Endodermal cell (in vitro differentiated cells): ENCODE measurements at places on chromosomes 3 and 15. TPM values are rescaled to one million over a fixed set of nuclear protein-coding genes. Genes with fewer than 3 reads are reported as not detected.

DNA sequence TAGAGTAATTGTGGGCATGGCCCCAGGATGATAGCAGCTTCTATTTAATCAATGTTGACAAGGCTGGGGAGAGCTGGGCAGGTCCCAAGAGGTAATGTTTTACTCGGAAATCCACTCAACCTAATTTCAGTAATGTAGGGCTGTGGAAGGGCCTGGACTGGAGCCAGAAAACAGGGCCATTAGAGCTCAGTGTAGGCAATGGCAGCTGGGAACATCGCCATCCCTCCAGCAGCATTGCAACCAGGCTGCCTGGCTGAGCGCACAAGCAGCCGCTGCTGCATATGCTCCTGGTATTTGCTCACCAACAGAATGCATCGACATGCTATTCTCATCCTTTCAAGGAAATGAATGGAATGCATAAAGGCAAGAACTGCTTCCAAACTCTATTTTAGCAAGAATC is 90.0 kb downstream of the GAP43 start:
- H3K4me1 ChIP-seq: no peaks in the 10 kb centered on the region
- DNase-seq: no peak
- H3K4me3 ChIP-seq: no peak overlapping the region
- H3K27ac ChIP-seq: no peak overlapping the region
- H3K27me3 ChIP-seq: no peaks in the 10 kb centered on the region

- H3K27ac ChIP-seq: no peak overlapping the region
- H3K36me3 ChIP-seq: no peaks in the 10 kb centered on the region
- peaks cover 4% of the 10 kb centered on the region for H3K4me1 ChIP-seq
- no peak for DNase-seq
- no peaks in the 10 kb centered on the region for H3K27me3 ChIP-seq
These were observed 1354.7 kb upstream of the EPHA6 start for GRCh38 chr3:95459706-95460105.

Gene HYAL1
- total RNA-seq: 1.2 to 2.1 TPM (median 1.8 TPM) in 3 replicates

- H3K4me3 ChIP-seq: no peak overlapping the region
- no peaks in the 10 kb centered on the region for H3K27me3 ChIP-seq
- no peak overlapping the region for H3K27ac ChIP-seq
- no peaks in the 10 kb centered on the region for H3K36me3 ChIP-seq
- no peak for DNase-seq
- H3K4me1 ChIP-seq: no peaks in the 10 kb centered on the region
These were observed 7.6 kb downstream of the OR5K4 start for GRCh38 chr3:98361289-98361688.

Gene ACOX2
- total RNA-seq: 3.0 to 7.1 TPM (median 6.6 TPM) in 3 replicates

- no peaks in the 10 kb centered on the region for H3K36me3 ChIP-seq
- peak overlapping the region; percentile 19 for H3K27ac ChIP-seq
- no peak for DNase-seq
- no peak overlapping the region for H3K4me3 ChIP-seq
- no peaks in the 10 kb centered on the region for H3K27me3 ChIP-seq
- no peaks in the 10 kb centered on the region for H3K4me1 ChIP-seq
These were observed 23.3 kb upstream of the CHMP2B start for GRCh38 chr3:87203809-87204208.

Gene ANP32A
- 327 and 346 TPM in 2 replicates for total RNA-seq

GRCh38 chr3:179446501-179446900 is 4.8 kb downstream of the GNB4 start:
- H3K36me3 ChIP-seq: no peaks in the 10 kb centered on the region
- no peak overlapping the region for H3K27ac ChIP-seq
- no peaks in the 10 kb centered on the region for H3K4me1 ChIP-seq
- no peak overlapping the region for H3K4me3 ChIP-seq
- peaks cover 12% of the 10 kb centered on the region for H3K27me3 ChIP-seq
- no peak for DNase-seq

Gene THRB
- total RNA-seq: 0.23 to 0.50 TPM (median 0.24 TPM) in 3 replicates

DNA sequence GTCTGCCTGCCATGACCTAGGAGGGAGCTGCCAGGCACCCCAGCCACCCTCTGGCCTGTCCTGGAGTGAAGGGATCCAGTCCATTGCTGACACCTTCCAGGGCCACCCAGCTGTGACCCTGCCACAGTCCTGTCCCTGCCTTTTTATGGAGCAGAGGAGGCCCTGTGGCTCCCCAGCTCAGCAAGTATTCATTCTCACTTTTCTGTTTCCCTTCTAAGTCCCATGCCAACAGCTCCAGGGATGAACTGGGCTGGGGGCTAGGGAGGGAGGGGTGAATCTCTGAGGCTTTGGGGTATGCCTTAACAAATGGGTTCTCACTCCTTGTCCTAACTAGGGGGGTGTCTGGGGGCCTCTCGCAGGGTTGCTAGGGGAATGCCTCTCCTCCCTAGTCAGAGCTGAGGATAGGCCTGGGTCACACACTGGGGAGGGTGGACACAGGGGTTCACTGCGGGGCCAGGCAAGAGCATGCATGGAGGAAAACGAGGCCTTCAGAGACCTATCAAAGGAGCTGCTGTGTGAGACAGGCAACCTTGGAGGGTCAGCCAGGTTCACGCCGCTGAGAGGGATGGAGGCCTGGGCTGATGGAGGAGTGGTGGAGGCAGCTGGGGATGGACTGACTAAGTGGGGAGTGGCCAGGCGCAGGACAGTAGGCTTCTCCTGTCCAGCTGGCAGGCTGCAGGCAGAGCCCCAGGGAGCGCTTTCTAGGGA is 31.8 kb downstream of the EPHB3 start:
- no peaks in the 10 kb centered on the region for H3K27me3 ChIP-seq
- peaks cover 14% of the 10 kb centered on the region for H3K4me1 ChIP-seq
- H3K36me3 ChIP-seq: no peaks in the 10 kb centered on the region
- no peak overlapping the region for H3K4me3 ChIP-seq
- peak overlapping the region; percentile 58 for H3K27ac ChIP-seq

Gene ZNF860
- total RNA-seq: 0.49 to 0.94 TPM (median 0.59 TPM) in 3 replicates

GRCh38 chr15:69731081-69731330 is 278.4 kb downstream of the RPLP1 start:
- H3K27ac ChIP-seq: no peak overlapping the region
- no peak overlapping the region for H3K4me3 ChIP-seq
- no peak for DNase-seq
- H3K4me1 ChIP-seq: no peaks in the 10 kb centered on the region
- H3K27me3 ChIP-seq: no peaks in the 10 kb centered on the region

- H3K27me3 ChIP-seq: no peaks in the 10 kb centered on the region
- H3K4me1 ChIP-seq: no peaks in the 10 kb centered on the region
- H3K36me3 ChIP-seq: no peaks in the 10 kb centered on the region
- peak overlapping the region; percentile 83 for H3K27ac ChIP-seq
- no peak for DNase-seq
These were observed 64.9 kb downstream of the CDIN1 start for GRCh38 chr15:36644191-36644896.

- H3K4me1 ChIP-seq: no peaks in the 10 kb centered on the region
- no peak for DNase-seq
- H3K36me3 ChIP-seq: no peaks in the 10 kb centered on the region
- no peaks in the 10 kb centered on the region for H3K27me3 ChIP-seq
- H3K27ac ChIP-seq: no peak overlapping the region
These were observed 490.7 kb downstream of the GBE1 start for GRCh38 chr3:81270603-81271379.

Gene PRTG
- total RNA-seq: 27.1 and 32.6 TPM in 2 replicates

Gene SCN11A
- total RNA-seq: 0.35 to 0.40 TPM (median 0.36 TPM) in 3 replicates

DNA sequence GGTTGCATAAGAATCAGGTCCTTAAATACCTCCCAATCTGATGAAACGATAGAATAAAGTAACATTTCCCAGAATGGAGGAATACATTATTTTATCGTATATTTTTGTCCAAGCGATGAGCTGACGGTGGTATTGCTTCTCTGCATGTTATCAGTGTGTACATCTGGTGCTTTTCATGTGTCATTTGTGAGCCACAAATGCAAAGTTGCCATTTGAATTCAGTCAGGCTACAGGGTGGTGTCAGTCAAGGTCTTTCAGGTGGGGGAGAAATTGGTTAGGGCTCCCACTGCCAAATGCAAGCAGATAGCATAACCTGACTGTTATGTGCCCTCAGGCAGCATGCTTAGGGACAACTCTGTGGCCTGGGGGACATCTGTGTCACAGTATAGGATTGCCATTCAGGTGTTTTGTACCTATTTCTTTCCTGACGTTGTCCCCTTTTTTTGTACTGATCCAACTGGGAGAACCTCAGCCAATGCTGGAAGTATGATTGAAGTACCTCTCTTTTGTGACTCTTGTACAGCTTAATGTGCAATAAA is 26.5 kb upstream of the TIMP4 start:
- H3K27me3 ChIP-seq: no peaks in the 10 kb centered on the region
- no peaks in the 10 kb centered on the region for H3K36me3 ChIP-seq
- no peak for DNase-seq
- H3K4me1 ChIP-seq: no peaks in the 10 kb centered on the region

DNA sequence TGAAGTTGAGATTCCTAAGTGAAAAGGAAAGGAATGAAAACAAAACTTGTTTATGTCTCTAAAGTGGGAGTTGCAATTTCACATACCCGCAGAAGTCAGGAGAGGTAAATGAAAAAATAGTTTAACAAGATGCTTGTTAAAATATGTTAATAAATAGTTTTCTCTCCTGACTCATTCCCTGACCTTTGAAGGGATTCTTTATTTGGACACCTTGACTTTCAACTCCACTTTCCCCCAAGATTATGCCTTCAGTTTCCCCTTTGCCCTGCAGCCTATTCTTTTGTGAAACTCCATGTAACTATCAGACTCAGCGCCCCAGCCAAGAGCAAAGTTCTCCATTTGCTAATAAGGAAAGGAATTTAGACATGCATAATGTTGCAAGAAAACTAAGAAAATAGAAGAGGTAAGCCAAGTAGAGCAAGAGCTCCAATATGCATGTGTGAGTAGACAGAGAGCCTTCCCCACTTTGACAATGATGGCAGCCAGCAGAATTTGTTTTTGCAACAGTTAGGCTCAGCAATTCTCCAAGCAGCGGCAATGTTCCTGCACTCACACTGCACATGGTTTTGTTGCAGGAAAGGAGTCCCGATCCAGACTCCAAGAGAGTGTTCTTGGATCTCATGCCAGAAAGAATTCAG is 61.2 kb downstream of the CD200 start:
- DNase-seq: no peak
- no peak overlapping the region for H3K4me3 ChIP-seq
- no peaks in the 10 kb centered on the region for H3K36me3 ChIP-seq
- H3K4me1 ChIP-seq: peaks cover 17% of the 10 kb centered on the region

Gene OCA2
- total RNA-seq: 0.27 to 0.63 TPM (median 0.29 TPM) in 3 replicates

DNA sequence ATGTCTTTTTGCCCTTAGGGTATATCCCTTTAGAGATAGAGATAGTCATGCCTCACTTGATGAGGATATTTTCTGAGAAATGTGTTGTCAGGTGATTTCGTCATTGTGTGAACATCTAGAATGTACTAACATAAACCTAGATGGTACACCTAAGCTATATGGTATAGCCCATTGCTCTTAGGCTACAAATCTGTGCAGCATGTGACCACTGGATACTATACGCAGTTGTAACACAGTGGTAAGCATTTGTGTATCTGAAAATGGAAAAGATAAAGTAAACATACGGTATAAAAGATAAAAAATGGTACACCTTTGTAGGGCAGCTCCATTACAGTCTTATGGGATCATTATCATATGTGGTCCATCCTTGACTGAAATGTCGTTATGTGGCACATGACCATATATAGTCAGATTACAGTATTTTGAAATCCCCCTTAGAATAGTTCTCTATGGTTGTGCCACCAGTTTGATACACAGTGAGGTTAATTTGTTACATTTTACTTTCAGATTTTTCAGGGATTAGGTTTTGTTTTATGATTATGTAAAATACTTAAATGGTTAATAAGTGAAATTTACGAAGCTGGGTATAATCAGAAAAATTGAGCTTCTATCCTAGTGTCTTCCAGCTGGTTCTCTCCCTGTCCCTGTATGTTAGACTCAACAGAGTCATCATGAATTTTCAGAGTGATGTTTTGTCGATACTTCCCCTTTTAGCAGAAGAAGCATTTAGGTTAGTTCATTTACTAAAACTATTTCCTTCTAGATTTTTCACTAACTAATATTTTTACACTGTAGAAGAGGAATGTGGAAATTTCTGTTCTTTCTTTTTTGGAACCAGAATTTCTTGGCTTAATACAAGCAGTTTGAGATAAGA is 12.8 kb downstream of the SETD5 start:
- H3K27me3 ChIP-seq: no peaks in the 10 kb centered on the region
- DNase-seq: no peak
- H3K4me1 ChIP-seq: no peaks in the 10 kb centered on the region
- peaks cover 16% of the 10 kb centered on the region for H3K36me3 ChIP-seq
- H3K4me3 ChIP-seq: no peak overlapping the region
- H3K27ac ChIP-seq: no peak overlapping the region

DNA sequence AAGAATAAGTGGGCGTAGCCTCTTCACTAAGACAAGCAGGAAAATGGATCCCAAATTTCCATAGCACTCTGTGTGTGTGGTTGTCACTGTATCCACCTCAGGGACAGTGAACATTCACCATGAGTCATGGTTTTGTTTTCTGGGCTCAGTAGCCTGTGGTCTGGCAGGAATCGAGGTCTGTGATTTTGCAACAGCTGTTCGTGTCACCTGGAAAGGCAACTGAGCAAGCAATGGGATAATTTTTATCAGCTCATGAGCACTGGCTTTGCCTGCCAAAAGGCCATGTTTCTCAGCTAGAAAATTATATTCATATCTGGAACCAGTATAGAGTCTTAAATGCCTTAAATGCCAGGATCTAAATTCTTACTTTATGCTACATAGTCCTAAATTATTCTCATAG is 60.9 kb downstream of the STRIT1 start:
- H3K4me1 ChIP-seq: no peaks in the 10 kb centered on the region
- no peak overlapping the region for H3K27ac ChIP-seq
- H3K27me3 ChIP-seq: no peaks in the 10 kb centered on the region
- DNase-seq: no peak
- no peak overlapping the region for H3K4me3 ChIP-seq
- H3K36me3 ChIP-seq: no peaks in the 10 kb centered on the region

Gene FAM81A
- total RNA-seq: 0.35 to 1.1 TPM in 2 of 3 replicates, not detected in the other

Gene PTX3
- 0.11 and 0.13 TPM in 2 replicates for total RNA-seq

- no peak overlapping the region for H3K4me3 ChIP-seq
- DNase-seq: peak; percentile 38
- H3K27ac ChIP-seq: no peak overlapping the region
These were observed 299.1 kb downstream of the TLE3 start for GRCh38 chr15:69798481-69799250.

Gene BDH1
- total RNA-seq: 23.5 to 33.3 TPM (median 32.5 TPM) in 3 replicates

DNA sequence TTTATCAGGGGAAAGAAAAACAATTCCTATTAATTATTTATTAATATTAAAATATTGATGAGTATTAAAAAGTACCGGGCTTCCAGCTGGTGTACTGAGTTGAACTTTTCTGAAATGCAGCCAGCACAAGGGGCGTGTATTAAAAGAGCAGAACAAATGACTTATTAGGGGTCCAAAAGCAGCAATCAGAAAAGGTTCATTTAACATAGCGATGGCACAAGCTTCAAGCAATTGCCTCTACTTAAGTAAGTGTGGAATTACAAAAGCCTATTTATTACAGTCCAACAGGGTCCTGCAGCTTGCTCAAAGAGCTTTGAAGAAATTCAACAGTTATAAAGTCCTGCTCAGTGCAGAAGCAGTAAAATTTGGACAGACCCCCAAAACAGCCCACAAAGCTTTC is 285.6 kb downstream of the EPHA3 start:
- no peaks in the 10 kb centered on the region for H3K27me3 ChIP-seq
- no peak overlapping the region for H3K4me3 ChIP-seq
- H3K27ac ChIP-seq: no peak overlapping the region
- DNase-seq: no peak
- H3K4me1 ChIP-seq: no peaks in the 10 kb centered on the region

Gene SNX4
- 33.9 and 37.3 TPM in 2 replicates for total RNA-seq

Gene PPP1R14D
- total RNA-seq: not detected in 3 replicates

Gene APOD
- not detected in 2 replicates for total RNA-seq

Gene KY
- not detected in 3 replicates for total RNA-seq

- no peak for DNase-seq
- no peaks in the 10 kb centered on the region for H3K36me3 ChIP-seq
- H3K4me3 ChIP-seq: no peak overlapping the region
- no peaks in the 10 kb centered on the region for H3K27me3 ChIP-seq
- no peak overlapping the region for H3K27ac ChIP-seq
These were observed 288.4 kb upstream of the DPH6 start for GRCh38 chr15:35834216-35834830.
